ENCODE measurements at places on chromosomes 12 and 14.

GRCh38 chr12:69623970-69624369 is 13.3 kb upstream of the LRRC10 start:
- peak; percentile 20 for DNase-seq

- no peak for DNase-seq
Measured at GRCh38 chr12:16281157-16281556, 3.7 kb upstream of the SLC15A5 start.

GRCh38 chr14:69006346-69006745 is 27.2 kb upstream of the ACTN1 start:
- no peak for DNase-seq

DNA sequence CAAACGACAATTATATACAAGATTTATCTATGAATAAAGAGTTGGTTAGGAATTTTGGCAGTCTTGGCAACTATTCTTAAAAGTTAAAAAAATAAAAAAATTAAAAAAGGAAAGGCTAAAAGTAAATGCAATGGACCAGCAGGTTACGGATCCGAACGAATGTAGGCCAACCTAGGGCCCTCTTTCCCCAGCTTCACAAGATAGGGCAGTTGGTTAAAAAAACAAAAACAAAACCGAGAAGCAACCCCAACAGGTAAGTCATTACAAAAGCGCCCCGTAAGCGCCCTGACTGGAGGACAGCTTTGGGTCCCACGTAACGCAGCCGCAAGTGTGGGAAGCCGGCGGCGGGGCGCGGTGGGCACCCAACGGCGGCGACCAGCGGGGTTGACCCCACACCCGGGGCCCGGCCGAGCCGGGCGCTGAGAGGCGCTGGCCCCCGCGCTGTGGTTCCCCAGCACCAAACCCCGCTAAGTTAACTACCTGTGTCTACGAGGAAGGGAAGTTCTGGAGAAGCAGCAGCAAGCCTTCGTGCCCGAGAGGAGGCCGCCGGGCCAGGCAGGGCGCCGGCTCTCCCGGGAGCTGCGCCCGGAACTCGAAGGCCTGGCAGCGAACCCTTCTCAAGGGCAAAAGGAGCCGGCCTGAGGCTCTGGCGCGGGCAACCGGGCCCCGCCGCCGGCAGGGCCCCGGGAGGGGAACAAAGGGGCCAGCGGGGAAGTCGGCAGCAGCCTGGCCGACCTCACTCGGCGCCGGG is 882 bp downstream of the HECTD1 start:
- no peak for DNase-seq

GRCh38 chr12:126389220-126389841 is 1324.1 kb downstream of the AACS start:
- DNase-seq = no peak

DNA sequence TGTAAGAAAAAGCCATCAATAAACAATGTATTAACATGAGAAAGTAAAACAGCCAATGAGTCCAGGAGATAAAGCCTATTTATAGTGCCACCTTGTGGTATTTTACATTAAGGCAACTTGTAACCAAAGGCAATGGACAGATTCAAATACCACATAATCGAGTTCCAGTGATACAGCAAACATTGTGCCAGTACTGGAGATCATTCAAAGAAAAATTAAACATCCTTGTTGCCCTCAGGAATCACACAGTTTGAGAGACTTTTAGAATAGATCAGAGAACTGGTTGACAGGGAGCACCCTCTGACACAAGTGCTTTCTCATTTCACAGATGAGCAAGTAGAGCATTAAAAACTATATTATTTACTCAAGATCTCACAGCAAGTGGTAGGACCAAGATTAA is 98.1 kb downstream of the DDHD1 start:
- no peak for DNase-seq
